Thymus (tissue), 14 donors: ENCODE measurements at places on chromosomes 4 and X. TPM values are rescaled to one million over a fixed set of nuclear protein-coding genes. Genes with fewer than 3 reads are reported as not detected.

GRCh38 chr4:153418558-153418957, 47.6 kb upstream of the TMEM131L start:
- H3K36me3 ChIP-seq, result no peaks in the 10 kb centered on the region
- H3K27ac ChIP-seq, result no peak overlapping the region
- no peaks in the 10 kb centered on the region for H3K4me1 ChIP-seq
- no peak overlapping the region for H3K4me3 ChIP-seq
- H3K27me3 ChIP-seq, result no peaks in the 10 kb centered on the region
- no peak for DNase-seq

CCDC160 gene
- total RNA-seq, result 0.09 TPM

SPIN2B gene
- total RNA-seq, result 11.9 TPM

DNA sequence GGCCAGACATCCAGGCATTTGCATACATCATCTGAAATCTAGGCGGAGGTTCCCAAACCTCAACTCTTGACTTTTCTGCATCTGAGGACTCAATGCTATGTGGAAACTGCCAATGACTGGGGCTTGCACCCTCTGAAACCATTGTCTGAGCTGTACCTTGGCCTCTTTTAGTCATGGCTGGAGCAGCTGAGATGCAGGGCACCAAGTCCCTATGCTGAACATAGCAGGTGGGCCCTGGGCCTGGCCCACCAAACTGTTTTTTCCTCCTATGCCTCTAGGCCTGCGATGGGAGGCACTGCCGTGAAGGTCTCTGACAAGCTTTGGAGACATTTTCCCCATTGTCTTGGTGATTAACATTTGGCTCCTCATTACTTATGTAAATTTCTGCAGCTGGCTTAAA, 22.7 kb downstream of the PBDC1 start:
- H3K36me3 ChIP-seq, result no peaks in the 10 kb centered on the region
- no peak for DNase-seq
- no peak overlapping the region for H3K4me3 ChIP-seq
- no peak overlapping the region for H3K27ac ChIP-seq
- no peaks in the 10 kb centered on the region for H3K4me1 ChIP-seq

HELT gene
- not detected for total RNA-seq

DNA sequence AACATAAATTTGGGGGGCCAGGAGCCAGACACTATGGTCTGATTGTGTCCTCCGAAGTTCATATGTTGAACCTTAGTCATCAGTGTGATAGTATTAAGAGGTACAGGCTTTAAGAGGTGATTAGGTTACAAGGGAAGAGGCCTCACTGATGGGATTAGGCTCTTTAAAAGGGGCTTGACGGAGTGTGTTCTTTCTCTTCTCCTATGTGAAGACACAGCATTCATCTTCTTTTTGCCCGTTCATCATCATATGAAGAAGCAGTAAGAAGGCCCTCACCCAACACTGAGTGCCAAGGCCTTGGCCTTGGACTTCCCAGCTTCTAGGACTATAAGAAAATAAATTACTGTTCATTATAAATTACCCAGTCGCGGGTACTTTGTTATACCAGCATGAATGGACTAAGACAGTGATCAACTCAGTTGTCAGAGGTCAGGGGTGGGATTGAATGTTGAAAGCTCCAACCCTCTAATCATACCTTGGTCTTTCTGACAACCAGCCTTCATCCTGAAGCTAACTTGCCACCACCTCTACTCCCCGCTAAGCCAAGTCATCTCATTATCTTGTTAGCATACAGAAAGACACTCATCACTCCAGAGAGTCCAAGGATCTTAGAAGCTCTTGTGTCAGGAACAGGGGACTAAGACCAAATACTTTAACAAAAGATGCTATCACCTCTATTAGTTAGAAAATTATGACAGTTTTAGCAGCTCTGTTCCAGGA, 543.4 kb upstream of the DIPK2B start:
- H3K27ac ChIP-seq, result no peak overlapping the region
- no peak for DNase-seq
- H3K36me3 ChIP-seq, result peaks cover 4% of the 10 kb centered on the region
